ENCODE measurements at places on chromosomes 1 and 21. TPM values are rescaled to one million over a fixed set of nuclear protein-coding genes. Genes with fewer than 3 reads are reported as not detected.

BLZF1 gene
- polyA plus RNA-seq = 9.5 TPM

GRCh38 chr1:106879538-106879937 is 176.9 kb upstream of the PRMT6 start:
- H3K27me3 ChIP-seq = no peaks in the 10 kb centered on the region
- H3K4me1 ChIP-seq = no peaks in the 10 kb centered on the region
- H3K27ac ChIP-seq = no peak overlapping the region
- H3K4me3 ChIP-seq = no peak overlapping the region
- no peaks in the 10 kb centered on the region for H3K36me3 ChIP-seq

- H3K4me1 ChIP-seq = no peaks in the 10 kb centered on the region
- no peak overlapping the region for H3K4me3 ChIP-seq
- no peaks in the 10 kb centered on the region for H3K27me3 ChIP-seq
- H3K27ac ChIP-seq = no peak overlapping the region
- no peaks in the 10 kb centered on the region for H3K36me3 ChIP-seq
Measured at GRCh38 chr21:27026501-27026900, 59.6 kb upstream of the ADAMTS5 start.

- no peaks in the 10 kb centered on the region for H3K27me3 ChIP-seq
- no peak overlapping the region for H3K4me3 ChIP-seq
- peaks cover 18% of the 10 kb centered on the region for H3K4me1 ChIP-seq
Measured at GRCh38 chr1:162030759-162031280, 7.2 kb upstream of the OLFML2B start.

GRCh38 chr1:116568662-116569380 is 2.0 kb downstream of the CD58 start:
- H3K36me3 ChIP-seq = no peaks in the 10 kb centered on the region
- H3K27ac ChIP-seq = no peak overlapping the region
- H3K27me3 ChIP-seq = no peaks in the 10 kb centered on the region
- 0 out of 2 replicates have a peak, but pooled peaks cover 4% of the 10 kb centered on the region for H3K4me1 ChIP-seq

- no peaks in the 10 kb centered on the region for H3K27me3 ChIP-seq
- no peak overlapping the region for H3K27ac ChIP-seq
- H3K36me3 ChIP-seq = no peaks in the 10 kb centered on the region
- H3K4me3 ChIP-seq = no peak overlapping the region
- DNase-seq = no peak
- H3K4me1 ChIP-seq = peaks cover 9% of the 10 kb centered on the region
Measured at GRCh38 chr21:42830456-42831455, 48.6 kb downstream of the WDR4 start.

Measured in SK-N-SH (cell line).